ENCODE measurements at places on chromosomes 4 and X.

DNA sequence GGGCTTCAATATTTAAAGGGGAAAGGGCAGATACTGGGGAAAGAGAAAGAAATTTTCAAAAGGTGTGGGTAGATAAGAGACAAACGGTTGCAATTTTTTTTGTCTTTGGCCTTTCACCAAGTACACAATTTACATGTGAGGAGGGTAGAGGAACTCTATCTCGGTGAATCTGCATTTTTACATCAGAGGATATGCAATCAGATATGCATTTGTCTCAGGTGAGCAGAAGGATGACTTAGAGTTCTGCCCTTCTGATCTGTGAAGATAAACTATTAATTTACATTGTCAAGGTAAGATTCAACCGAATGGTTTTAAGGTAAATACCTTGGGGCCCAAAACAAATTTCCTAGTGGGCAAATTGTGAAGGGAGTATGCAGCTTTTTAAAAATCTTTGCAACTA lies 169.9 kb downstream of the COX18 start:
- DNase-seq: no peak

GRCh38 chrX:44795945-44796450 lies 47.8 kb upstream of the DUSP21 start:
- no peak for DNase-seq

GRCh38 chr4:40419231-40419912 lies 84.2 kb downstream of the CHRNA9 start:
- DNase-seq: no peak

- DNase-seq: no peak
Observed at GRCh38 chr4:118950224-118950623, 61.6 kb downstream of the SYNPO2 start.

DNA sequence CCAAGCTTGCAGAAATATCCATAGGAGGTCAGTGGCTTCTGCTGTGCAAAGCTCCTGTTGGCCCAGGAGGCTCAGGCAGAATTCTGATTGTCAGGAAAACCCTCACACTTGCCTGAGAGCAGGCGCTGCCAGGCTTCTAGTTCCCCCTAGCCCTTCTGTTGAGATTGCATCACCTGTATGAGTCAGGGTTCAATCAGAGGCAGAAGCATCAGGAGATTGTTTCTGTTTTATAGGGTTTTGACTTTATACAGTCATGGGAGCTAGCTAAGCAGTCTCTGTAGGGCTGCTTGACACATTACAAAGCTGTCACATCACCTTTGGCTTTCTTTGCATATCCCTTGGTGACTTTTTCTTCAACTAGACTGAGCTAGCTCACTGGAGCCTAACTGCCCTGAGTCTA lies 27.8 kb downstream of the DIPK2B start:
- DNase-seq: peak; percentile 48

- no peak for DNase-seq
Observed at GRCh38 chr4:100348473-100348872, 158.2 kb upstream of the DDIT4L start.

DNA sequence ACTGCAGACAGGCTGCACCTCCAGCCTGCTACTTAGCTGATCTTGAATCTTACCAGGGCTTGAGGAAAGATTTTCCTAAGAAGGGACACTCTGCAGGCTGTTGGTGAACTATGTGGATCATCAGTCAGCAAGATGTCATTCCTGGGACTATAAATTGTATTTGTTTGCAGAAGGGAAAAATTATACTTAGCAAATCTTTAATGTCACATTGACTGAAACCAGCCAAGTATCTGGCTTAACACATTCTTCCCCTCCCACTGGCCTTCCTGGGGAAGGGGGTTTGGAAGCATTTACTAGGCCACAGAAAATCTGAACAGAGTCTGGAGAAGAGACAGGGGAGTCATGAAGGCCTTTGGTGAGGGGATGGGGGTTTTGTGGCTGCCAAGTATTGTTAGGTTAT lies 156.7 kb upstream of the EOLA2 start:
- DNase-seq: peak; percentile 32

DNA sequence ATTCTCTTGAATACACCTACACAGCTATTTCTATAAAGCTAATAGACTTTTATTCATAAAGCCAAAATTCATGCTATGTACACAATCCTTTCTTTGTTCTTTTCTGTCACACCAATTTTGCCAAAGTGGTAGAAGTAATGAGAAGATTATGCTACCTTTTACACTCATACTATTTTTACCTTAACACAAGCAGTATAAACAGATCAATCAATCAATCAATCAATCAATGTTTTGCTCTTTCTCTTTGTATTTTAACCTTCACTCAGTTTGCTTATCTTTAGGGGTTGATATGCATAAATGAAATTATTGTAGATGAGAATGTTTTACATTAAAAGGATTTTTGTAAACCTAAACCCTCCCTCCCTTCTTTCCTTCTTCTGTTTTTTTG lies 878.6 kb downstream of the RAPGEF2 start:
- DNase-seq: no peak

DNA sequence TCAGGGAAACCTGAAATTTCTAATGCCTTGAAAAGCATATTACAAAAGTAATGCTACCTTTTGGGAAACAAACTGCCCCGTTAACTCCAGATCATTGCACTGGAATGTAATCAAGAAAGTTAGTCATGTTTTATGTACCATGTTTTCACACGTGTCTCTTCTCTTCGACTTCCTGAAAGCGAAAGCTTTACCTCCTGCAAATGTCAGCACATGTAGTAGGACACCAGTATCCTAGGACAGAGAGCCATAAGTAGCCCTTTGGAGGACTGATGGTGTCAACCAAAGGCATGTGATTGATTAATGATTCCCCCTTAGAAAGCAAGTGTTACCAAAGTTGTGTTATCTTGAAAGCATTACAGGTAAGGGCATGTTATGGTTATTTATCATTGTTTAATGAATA lies 8.8 kb upstream of the MND1 start:
- no peak for DNase-seq

DNA sequence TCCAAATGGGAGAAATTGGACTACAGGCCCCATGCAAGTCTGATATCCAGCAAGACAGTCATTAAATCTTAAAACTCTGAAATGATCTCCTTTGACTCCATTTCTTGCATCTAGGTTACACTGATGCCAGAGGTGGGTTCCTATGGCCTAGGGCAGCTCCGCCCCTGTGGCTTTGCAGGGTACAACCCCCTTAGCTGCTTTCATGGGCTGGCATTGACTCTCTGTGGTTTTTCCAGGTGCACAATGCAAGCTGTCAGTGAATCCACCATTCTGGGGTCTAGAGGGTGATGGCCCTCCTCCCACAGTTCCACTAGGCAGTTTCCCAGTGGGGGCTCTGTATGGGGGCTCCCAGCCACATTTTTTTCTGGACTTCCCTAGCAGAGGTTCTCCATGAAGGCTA lies 228.5 kb upstream of the ADAMTS3 start:
- DNase-seq: no peak

- no peak for DNase-seq
Observed at GRCh38 chrX:30304866-30305265, 4.3 kb downstream of the NR0B1 start.

- no peak for DNase-seq
Observed at GRCh38 chrX:119017077-119017476, 42.7 kb downstream of the LONRF3 start.

GRCh38 chr4:183986971-183987946 lies 82.2 kb downstream of the STOX2 start:
- DNase-seq: peak; percentile 72

GRCh38 chrX:20472148-20472547 lies 205.4 kb upstream of the RPS6KA3 start:
- DNase-seq: no peak

GRCh38 chr4:82905205-82905604 lies 4.7 kb downstream of the THAP9 start:
- DNase-seq: no peak

Data from retinal pigment epithelial cell (primary cell).